ENCODE measurements at places on chromosomes 7 and 10.

DNA sequence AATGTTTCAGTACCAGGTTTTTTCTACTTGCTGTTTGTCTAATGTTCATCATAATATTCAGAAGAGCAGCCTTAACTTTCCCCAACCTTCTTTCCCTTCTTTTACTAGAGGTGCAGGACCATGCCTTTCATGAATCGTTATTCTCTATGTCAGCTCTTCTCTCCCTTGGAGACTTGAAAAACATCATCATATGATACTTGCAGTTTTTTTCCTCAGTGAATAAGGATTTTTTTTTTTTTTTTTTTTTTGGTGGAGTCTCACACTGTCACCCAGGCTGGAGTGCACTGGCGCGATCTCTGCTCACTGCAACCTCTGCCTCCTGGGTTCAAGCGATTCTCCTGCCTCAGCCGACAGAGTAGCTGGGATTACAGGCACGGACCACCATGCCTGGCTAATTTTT is 30.1 kb downstream of the SMNDC1 start:
- DNase-seq: no peak

DNA sequence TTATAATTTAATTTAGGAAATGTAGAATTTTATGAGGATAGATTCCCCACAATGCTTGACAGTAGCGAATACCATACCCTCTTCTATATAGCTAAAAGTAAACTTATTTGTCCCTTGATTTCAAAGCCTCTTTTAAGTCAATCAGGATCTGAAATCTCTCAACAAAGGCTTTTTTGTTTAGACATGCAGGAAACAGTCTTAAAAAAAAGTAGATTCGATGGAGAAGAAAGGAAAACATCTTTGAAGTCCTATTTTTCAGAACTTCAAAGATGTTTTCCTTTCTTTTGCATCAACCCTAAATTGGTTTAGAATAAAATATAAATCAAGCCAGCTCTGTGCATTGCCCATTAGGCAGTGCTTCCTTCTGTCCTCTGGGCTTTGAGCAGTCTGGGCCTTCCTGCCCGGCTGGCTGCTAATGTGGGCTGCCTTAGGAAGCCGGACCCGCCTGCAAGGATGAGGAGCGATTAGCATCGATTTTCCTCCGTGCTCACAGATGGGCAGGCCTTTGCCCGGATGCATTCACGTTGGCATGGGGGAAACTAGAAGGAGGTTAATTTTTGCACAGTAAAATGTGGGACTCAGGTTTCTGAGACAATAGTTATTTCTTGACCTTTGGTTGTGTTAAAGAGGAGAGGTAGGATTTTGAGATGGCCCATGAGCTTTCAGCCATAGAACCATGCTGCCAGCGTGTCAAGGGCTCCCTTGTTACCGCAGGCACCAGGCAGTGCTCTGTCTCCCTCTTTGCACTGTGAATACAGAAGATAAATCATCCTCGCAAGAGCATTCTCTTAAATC is 15.5 kb downstream of the MSRB2 start:
- no peak for DNase-seq

DNA sequence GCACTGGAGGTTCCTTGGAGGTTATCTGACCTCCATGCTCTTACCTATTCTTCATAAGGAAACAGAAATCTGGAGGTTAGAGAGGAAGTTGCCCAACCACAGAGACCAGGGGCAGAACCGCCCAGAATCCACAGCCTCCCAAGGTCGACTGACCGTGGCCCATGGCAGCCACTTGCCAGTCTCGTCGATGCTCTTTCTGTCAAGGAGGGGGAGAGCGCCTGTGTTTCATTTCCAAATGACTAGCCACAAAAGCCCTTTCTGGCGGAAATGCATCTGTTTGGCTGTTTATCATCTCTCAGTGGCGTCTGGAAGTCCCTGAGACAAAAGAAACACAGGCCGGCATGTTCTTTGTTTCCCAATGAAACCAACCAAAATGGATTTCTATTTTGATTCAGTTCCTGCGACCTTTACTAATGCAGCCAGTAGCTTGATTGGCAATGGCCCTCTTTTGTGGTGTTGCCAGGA is 2.9 kb downstream of the RAMP3 start:
- DNase-seq: no peak

DNA sequence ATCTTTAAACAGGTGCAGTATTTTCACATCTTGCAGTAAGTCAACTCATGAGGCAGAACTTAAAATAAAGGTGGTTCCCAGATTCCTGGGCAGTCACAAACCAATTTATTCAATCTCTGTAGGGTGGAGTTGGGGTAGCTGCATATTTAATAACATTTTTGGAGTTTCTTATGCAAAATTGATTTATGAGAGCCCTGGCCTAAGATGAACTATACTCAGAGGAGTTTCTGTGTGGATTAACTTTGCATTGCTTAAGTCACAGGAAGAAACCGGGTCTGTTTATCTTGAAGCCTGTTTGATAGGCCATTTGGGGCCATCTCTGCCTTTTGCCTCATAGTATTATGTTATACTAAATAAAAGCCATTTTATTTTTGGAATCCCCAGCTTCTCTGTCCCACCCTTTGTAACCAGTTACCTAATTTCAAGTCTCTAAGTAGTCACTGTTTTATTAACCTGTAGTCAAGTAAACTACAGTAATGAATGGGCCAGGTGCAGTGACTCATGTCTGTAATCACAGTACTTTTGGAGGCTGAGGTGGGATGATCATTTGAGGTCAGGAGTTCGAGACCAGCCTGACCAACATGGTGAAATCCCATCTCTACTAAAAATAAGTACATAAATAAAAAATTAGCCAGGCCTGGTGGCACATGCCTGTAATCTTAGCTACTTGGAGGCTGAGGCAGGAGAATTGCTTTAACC is 104.4 kb upstream of the FAM3C start:
- DNase-seq: no peak

- DNase-seq: no peak
Measured at GRCh38 chr10:70169011-70169410, 1.3 kb downstream of the SAR1A start.

GRCh38 chr7:114081606-114082425 is 163.0 kb upstream of the PPP1R3A start:
- no peak for DNase-seq

- no peak for DNase-seq
Measured at GRCh38 chr7:28479507-28479947, 67.2 kb downstream of the CREB5 start.

- no peak for DNase-seq
Measured at GRCh38 chr7:149869867-149870266, 3.9 kb upstream of the ATP6V0E2 start.

DNA sequence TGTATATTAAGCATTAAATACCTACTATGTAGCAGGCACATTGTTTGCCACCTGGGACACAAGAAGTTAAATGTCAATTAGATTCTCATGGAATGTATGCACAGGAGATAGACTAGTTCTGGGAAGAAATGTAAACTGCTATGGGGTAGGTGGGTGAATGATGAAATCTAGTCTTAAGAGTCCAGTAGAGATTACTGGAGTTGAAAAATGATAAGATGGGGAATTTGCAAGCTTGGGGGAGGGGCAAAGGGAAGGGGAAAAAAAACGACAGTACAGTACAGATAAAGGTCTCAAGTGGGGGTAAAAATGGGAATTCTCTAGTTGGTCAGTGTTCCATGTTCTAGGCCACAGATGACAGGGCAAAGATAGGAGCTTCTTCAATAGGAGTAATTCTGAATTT is 94.4 kb downstream of the ATE1 start:
- no peak for DNase-seq

- no peak for DNase-seq
Measured at GRCh38 chr10:14010101-14010558, 320.6 kb downstream of the FRMD4A start.

DNA sequence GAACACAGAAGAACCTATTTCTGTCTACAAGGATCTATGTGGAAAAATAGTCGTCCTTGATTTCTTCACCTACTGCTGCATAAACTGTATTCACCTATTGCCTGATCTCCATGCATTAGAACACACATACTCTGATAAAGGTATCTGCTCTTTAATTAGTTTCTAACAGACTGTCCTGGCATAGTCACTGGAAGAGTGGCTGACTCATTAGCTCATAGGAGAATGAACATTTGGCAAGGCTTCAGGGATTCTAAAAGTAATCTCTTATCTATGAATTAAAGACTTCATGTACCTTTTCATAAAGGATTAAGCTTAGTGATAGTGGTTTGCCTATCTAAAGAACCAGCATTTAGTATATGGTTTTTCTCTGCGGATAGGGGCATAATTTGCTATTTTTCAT is 4.1 kb downstream of the NHLRC2 start:
- DNase-seq: no peak

GRCh38 chr10:127100983-127101615 is 95.3 kb downstream of the INSYN2A start:
- no peak for DNase-seq

- DNase-seq: peak; percentile 50
Measured at GRCh38 chr7:30682212-30683083, at the start of gene CRHR2. TSS of gene CRHR2 (minus strand) at chr7:30682456. CDS start at chr7:30682280, 176 bp downstream.

DNA sequence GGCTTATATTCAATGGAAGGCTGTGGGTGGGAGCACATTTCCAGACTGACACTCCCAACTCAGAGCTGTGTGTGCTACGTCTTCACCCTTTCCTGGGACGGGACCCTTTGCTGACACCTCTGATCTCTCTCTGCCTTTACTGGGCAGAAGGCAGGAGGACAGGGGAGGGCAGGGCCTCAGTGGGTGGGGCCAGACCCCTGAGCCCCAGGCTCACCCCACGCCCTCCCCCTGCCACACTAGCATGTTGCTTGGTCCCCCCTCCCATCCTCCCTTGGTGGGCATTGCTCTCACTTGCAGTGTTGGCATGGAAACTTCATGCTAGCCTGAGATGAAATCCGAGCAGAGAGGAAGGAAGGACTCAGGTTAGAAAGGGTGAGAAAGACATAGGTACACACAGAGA is 18.4 kb downstream of the TMEM273 start:
- no peak for DNase-seq

- DNase-seq: no peak
Measured at GRCh38 chr10:104844073-104844472, 203.0 kb downstream of the SORCS3 start.

DNA sequence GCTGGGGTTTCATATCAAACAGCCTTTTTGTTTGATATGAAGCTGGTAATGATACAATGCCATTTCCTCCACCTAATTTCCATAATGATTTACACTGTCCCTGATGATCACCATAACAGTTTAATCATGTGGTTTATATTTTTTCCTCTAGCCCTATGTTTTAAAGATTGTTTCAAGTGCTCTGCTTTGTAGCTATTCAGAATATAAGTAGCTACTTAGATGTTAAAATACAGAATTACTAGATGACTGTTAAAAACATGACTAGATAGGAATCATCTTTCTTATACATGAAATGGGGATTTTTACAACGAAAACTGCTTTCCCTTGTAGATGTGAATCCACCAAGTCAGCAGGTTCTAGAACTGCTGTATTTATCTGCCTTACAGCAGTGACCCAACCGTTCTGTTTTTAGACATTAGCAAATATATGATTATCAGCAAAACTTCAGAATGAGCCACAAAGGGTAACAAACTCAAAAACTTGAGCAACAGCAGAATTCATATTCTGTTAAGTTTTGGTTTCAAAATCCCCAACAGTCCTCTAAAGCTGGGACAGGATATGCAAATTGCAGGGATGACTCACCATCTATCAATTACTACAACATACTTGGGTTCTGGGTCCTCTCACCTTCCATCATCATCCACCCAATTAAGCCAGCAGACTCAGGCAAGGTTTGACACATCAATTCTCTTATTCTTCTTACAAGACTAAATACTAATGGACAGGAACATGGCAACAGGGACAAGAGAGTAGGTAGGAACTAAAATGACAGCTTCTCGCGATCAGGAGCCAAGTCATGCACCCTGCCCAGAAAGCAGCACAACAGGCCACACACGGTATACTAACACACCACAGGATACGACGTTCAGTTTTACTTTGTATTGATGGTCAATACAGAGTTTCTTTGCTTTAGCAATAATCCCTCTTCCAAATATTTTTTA is 83.9 kb downstream of the PIP4K2A start:
- no peak for DNase-seq

- DNase-seq: no peak
Measured at GRCh38 chr10:35545878-35546590, 59.1 kb upstream of the GJD4 start.

DNA sequence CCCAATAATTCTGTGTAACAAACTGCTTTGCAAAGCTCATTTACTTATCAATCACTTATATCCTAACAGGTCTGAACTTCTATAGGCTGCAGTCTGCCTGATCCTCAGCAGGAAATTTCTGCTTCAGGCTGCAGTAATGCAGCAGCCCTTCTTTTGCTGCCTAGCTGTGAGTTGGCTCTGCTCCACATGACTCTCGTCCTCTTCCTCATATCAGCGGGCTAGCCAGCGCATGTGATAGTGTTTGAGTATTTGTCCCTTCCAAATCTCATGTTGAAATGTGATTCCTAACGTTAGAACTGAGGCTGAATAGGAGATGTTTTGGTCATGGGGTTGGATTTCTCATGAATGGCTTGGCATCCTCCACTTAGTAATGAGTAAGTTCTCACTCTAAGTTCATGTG is 387.8 kb downstream of the SEMA3D start:
- DNase-seq: no peak
